ENCODE measurements at places on chromosomes 13 and 19. TPM values are rescaled to one million over a fixed set of nuclear protein-coding genes. Genes with fewer than 3 reads are reported as not detected.

Gene TIMM44
- 92.5 TPM for total RNA-seq

Gene ZNF554
- 2.7 TPM for total RNA-seq

Gene HTR2A
- total RNA-seq: not detected

Gene ZNF418
- total RNA-seq: 26.5 TPM

Gene WDR87
- not detected for total RNA-seq

Gene TICAM1
- 34.4 TPM for total RNA-seq

Gene NAPA
- total RNA-seq: 70.6 TPM

Gene U2AF2
- 256 TPM for total RNA-seq

Gene TPP2
- total RNA-seq: 53.1 TPM

Gene SYCN
- not detected for total RNA-seq

Gene GRIN2D
- 1.2 TPM for total RNA-seq

Gene METTL21C
- total RNA-seq: not detected

- DNase-seq: no peak
Observed at GRCh38 chr13:79646880-79647279, 165.9 kb downstream of the NDFIP2 start.

GRCh38 chr13:43441464-43441863, 345.3 kb downstream of the ENOX1 start:
- DNase-seq: no peak

GRCh38 chr19:12792051-12792852, 966 bp downstream of the JUNB start:
- DNase-seq: peak; percentile 72

- DNase-seq: no peak
Observed at GRCh38 chr19:35085947-35086346, 29.7 kb upstream of the FXYD3 start.

GRCh38 chr13:75841905-75842304, 205.8 kb downstream of the LMO7 start:
- no peak for DNase-seq

- no peak for DNase-seq
Observed at GRCh38 chr13:98557937-98558792, 18.7 kb downstream of the STK24 start.

GRCh38 chr19:4523306-4524110, 5.2 kb upstream of the PLIN4 start:
- DNase-seq: no peak

- no peak for DNase-seq
Observed at GRCh38 chr13:24232037-24232436, 71.5 kb downstream of the SPATA13 start.

DNA sequence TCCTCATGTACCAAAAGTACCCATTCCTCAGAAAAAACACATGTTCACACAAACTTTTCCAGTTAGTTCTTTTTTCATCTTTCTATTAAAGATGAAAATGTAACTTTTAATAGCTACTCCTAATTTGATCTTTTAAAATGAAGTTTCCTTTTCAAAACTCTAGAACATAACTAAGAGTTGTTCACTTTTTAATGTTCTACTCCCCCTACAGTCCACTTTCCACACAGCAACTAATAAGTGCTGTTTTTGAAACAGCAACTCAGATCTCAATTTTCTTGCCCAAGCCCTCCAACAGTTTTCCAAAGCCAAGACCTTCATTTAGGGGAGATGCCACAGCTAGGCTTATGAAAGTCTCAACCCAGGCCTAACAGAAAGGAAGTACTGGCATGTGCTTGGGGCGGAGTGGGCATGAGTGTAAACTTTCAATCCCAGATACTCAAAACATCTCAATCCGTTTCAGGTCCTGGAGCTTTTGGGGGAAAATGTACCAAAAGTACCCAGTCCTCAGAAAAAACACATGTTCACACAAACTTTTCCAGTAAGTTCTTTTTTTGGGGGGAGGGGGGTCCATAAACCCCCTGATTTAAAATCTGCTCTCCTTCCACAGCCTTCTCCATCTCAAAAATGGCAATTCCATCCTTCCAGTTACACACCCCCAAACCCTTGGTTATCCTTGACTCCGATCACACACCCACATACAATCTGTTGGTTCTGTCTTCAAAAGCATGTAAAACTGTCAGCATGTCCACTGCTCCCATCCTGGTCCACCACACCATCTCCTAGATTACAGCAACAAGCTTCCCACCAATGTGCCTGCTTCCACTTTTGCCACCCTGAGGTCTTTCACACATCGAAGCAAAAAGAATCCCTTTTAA, 2.0 kb downstream of the FBL start:
- no peak for DNase-seq

DNA sequence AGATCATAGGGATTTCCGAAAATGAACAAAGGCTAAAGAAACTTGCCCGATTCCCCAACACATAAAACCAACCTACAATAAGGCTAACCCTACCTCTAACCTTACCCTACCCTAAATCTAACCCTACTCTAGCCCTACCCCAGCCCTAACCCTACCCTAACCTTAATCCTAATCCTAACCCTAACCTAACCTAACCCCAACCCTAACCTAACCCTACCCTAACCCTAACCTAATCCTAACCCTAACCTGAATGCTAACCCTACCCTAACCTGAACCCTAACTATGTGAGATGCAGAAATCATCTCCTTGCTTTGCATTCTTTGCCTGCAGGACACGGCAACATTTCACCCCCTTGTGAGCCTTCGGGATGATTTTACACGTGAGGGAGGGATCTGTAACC, 67.6 kb upstream of the SOX1 start:
- DNase-seq: no peak

DNA sequence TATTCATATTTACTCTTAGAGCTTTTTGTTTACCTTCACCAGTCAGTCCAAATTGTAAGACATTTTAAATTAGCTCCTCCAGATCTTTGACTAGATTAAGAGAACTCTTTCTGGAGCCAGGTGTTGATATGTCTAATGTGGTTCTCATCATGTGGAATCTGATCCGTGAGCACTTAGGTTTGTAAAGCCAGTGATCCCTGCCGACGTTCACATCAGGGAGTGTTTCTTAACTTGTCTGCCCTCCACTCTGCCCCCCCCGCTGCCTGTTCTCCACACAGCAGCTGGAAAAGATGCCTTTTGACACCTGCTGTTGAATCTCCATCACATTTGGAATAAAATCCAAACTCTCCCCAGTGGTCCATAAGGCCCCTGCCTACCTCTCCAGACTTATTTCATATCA, 17.7 kb downstream of the METTL21C start:
- no peak for DNase-seq

GRCh38 chr13:93922063-93922855, 557.2 kb downstream of the DCT start:
- DNase-seq: no peak

DNA sequence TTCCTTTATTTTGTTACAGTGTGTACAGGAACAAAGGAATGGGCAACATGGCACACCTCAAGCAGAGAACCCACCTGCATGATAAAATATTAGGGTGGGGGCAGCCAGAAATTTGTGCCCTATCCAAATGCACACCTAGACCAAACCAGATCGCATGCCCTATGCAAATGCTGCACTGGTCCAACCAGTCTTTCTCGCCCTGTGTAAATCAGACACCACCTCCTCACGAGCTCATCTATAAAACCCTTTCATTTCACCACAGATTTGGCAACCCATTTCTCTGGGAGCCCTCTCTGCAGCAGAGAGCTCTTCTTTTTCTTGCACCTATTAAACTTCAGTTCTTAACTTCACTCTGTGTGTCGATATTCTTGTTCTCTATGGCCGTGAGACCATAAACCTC, 1559.2 kb downstream of the SLITRK1 start:
- no peak for DNase-seq

- DNase-seq: no peak
Observed at GRCh38 chr13:64684685-64685431, 2545.3 kb downstream of the PCDH9 start.

GRCh38 chr13:24147570-24147963, 13.0 kb upstream of the SPATA13 start:
- no peak for DNase-seq

DNA sequence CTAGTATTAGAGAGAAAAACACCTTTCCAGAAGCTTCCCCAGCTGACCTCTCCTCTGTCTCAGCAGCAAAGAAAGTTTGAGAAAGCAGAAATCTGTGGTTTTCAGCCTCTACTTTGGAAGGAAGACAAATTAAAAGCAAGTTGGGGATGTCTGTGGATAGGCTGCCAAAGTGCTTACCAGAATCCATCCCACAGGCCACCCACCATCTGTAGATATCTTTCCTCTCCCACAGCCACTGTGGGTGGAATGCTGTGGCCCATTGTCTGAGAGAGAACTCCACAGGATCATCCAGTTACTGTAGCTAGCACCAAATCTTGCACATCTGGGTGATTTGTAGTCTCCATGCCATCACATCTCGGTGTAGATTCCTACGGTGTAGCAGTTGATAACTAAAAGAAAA, 133.5 kb downstream of the DNAJC15 start:
- no peak for DNase-seq

GRCh38 chr19:43774103-43774939, 6.5 kb downstream of the KCNN4 start:
- DNase-seq: no peak

GRCh38 chr19:40575326-40575725, 1.3 kb upstream of the SHKBP1 start:
- DNase-seq: no peak

GRCh38 chr13:94267581-94268366, 211.7 kb downstream of the DCT start:
- no peak for DNase-seq

GRCh38 chr13:75749407-75749806, 113.3 kb downstream of the LMO7 start:
- no peak for DNase-seq

DNA sequence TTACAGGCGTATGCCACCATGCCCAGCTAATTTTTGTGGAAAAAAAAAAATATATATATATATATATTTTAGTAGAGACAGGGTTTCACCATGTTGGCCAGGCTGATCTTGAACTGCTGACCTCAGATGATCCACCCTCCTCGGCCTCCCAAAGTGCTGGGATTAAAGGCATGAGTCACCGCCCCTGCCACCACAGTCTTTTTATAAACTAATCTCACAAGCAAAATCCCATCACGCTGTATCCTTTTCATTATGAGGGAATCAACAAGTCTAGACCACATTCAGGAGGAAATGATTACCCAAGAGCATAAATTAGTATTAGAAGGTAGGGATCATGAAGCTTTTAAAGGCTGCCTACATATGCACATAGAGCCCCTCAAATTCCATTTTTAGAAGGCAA, 210.6 kb upstream of the NBEA start:
- DNase-seq: no peak

DNA sequence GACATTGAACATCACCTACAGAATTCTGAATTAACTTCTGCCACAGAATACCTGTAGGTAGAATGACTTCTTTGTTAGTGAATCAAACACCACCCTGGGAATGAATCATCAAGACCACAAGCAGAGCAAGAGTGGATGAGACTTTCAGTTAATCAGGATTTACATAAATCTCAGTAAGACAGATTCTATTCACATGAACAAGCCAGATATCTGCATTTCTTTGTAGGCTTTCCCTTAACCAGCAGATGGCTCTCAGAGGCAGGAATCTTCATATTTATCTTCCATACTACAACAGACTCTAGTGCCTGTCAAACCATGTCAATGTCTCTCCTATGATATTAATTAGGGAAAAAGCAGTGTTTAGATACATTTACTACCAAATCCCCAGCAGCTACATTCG, 412.1 kb downstream of the KLF12 start:
- DNase-seq: no peak

- no peak for DNase-seq
Observed at GRCh38 chr13:19071161-19071936, 110.3 kb downstream of the TUBA3C start.

DNA sequence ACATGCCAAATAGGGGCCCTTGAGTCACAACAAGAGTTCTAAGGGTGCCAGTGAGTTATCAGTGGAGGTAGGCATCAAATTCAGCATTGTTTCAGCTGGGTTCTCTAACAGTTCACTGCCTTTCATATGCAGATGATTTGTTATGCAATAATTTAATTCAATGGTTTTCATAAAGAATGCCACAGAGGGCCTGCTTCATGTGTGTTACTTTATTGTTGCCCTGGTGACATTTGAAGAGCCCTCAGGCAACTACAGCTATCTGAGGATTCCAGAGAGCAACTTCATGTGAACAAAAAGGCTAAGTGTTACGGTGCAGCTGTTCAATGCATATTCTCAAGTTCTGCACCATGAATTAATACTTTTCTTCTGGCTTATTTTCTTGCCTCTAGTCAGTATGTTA, 43.1 kb upstream of the STARD13 start:
- no peak for DNase-seq

GRCh38 chr13:95745752-95746151, 68.8 kb downstream of the DNAJC3 start:
- no peak for DNase-seq

- no peak for DNase-seq
Observed at GRCh38 chr13:99290894-99291293, 16.3 kb downstream of the GPR183 start.

DNA sequence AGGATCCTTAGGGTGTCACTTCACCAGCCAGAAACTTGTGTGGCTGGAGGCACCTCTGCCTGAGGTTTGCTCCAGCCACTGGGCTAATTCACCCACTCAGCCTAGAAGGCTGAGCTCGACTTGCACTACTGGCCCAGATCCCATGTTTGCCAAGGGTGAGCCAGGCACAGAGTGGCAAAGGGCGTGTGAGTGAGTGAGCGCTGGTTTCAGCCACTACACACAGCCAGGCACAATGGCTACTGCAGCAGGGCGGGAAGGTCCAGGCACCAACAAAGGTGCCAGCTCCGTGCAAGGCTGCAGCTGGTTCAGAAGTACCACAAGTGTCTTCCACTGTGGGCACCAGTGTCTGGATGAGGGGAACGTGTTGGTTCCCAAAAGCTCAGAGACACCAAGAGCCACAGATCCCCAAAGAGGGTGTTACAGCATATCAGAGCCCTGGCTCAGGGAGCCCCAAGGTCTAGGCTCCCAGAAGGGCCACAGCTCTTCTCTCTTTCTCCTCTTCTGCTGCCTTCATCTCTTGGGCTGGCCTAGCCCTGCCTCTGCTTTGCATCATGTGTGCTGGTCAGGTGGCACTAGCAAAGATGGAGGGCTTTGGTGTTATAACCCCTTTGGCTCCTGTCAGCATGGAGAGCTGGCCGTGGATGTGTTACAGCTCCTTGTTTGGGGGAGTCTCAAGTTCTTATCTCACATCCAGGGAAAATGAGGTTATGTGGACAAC, 736.3 kb upstream of the KLHL1 start:
- no peak for DNase-seq

DNA sequence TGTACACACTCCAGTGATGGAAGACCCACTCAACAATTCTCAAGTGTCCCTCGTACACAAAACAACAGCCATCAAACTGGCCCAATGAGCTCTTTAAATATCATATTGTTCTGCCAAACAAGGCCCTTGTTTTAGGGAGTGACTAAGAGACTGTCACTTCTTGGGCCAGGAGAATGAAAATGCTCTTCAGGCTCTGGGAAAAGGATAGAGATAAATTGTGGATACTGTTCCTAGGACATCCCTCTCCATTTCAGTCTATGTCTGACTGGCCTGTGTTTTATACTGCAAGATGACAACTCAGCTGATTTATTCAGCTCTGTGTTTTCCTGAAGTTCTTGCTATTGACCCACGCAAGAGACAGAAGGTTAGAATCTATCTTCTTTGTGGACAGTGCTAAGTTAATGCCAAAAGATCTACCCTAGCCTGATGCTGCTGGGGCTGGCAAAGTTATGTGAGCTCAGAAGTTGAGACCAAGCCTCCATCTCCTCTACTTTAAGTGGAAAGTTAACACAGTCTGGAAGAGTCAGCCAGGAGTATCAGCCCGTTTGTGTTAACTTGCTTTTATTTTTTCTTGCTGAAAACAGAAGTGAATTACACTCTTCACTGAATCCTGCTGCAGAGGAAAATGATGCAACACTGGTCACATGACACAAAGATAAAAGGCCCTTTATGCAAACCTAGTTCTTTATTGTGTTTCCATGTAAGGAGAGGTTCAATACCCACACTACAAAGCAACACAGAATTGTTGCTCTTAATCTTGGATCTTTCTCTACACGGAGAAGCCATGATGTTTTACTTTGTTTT, 14.6 kb downstream of the FRY start:
- no peak for DNase-seq

Measured in activated B cell treated with CpG ODN at 0.5 μM for 24 hours (primary cell).